ENCODE measurements at places on chromosomes 11 and 22. TPM values are rescaled to one million over a fixed set of nuclear protein-coding genes. Genes with fewer than 3 reads are reported as not detected.

DNA sequence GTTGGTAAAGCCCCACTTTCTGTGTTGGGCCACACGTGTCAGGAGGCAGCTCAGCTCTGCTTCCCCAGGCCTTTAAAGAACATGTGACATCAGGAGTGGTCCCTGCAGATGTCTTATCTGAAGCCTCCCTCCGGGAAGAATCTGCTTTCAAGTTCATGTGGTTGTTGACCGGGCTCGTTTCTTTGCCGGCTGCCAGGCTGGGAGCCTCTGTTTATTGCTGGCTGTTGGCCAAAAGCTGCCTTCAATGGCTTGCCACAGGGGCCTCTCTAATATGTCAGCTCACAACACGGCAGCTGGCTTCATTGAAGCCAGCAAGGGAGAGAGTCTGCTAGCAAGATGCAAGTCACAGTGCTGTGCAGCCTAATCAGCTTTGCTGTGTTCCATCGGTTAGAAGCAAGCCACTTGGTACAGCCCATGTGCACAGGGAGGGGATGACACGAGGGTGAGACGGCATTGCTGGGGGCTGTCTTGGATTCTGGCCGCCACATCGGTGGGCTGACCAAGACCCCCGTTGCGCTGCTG lies 14.6 kb downstream of the MRGPRF start:
- peak; percentile 78 for DNase-seq

DNA sequence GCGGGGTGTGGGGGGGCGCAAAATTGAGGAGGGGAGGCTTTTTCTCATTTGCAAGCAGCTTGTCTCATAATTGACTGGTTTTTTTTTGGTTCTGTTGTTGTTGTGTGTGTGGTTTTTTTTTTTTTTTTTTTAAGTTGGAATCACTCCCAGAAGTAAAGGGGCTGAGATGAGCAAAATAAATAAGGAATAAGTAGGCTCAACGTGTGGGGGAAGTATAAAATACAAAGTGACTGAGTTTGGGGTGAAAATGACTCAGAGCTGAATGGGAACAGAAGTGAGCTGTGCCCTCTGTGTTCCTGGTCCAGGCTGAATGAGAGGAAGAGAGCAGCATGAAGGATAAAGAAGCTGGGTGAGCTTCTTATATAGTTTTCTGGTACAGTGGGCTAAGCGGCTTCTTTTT lies 90.0 kb downstream of the GRIK4 start:
- DNase-seq = peak; percentile 51

GRCh38 chr11:17610085-17610894 lies 63.2 kb downstream of the OTOG start:
- DNase-seq = no peak

- DNase-seq = no peak
Measured at GRCh38 chr11:73204711-73205121, 13.4 kb upstream of the P2RY2 start.

DNA sequence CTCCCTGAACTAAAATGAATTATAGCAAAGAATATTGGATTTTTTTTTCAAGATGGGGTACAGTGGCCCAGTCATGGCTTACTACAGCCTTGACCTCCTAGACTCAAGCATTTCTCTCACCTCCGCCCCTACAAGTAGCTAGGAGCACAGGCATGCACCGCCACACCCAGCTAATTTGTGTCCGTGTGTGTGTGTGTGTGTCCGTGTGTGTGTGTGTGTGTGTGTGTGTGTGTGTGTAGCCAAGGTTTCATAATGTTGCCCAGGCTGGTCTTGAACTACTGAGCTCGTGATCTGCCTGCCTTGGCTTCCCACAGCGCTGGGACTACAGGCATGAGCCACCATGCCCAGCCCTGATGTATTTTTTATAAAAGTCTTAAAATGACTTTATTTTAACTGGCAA lies 12.6 kb downstream of the THYN1 start:
- DNase-seq = no peak

DNA sequence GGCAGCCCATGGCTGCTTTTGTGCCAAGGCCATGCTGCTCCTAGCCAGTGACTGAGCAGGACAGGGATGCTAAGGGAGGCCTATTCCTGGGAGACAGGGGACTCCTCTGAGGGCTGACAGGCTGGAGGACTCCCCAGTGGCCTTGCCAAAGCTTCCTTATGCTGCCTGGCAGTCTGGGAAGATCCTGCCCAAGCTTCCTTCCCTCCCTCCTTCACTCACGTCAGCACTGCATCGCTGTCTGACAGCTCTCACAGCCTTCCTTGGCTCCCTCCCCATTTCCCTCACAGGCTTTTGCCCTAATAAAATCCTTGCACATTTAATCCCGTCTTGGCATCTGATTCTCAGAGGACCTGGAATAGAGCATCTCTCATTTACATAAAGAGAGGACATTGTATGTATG lies 26.5 kb downstream of the HTR3A start:
- DNase-seq = peak; percentile 77

Gene MLC1
- total RNA-seq = 0.24 TPM

Gene PLA2G6
- 22.1 TPM for total RNA-seq

Gene MALAT1
- 14,533 TPM for total RNA-seq

Gene OR51B2
- total RNA-seq = 2.9 TPM

Gene GAS2
- total RNA-seq = 7.7 TPM

Gene MUC5B
- 1.2 TPM for total RNA-seq
